ENCODE measurements at places on chromosomes 5 and 9.

GRCh38 chr9:30967476-30967875 is 1417.0 kb upstream of the ACO1 start:
- no peak for DNase-seq

DNA sequence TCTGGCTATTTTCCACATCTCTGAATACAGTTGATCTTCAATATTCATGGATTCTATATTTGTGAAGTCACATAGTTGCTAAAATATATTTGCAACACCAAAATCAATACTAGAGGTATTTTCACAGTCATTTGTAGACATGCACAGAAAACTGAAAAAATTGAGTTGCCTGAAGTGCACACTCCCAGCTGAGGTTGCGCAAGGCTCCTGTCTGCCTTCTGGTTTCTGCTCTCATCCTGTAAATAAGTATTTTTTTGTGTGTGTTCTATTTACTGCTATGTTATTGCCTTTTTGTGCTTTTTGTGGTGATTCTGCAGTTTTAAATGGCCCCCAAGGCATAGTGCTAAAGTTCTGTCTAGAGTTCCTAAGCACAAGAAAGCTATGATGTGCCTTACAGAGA is 371.1 kb upstream of the GRAMD2B start:
- DNase-seq, result peak; percentile 6

DNA sequence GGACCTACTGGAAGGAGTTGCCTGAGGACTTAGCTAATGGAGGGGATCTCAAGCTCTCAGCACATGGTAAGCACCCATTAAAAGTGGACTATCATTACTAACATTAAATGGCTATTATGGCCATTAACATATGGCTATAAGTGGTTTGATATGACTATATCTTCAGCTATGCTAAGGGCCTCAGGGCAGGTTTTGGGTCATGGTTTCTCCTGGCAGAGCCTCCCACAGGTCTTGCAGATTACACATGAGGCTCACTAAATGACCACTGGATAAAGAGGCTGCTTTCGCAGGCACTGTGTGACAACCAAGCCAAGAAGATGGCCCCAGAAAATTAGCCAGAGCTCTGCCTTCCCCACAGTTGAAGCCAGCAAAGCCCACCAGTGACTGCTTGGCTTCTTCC is 15.4 kb downstream of the CCNJL start:
- DNase-seq, result no peak

GRCh38 chr9:93237540-93237939 is 53.6 kb downstream of the WNK2 start:
- DNase-seq, result no peak

- no peak for DNase-seq
Observed at GRCh38 chr9:128297221-128297773, 21.2 kb downstream of the SWI5 start.

- no peak for DNase-seq
Observed at GRCh38 chr5:135644816-135645215, 66.0 kb upstream of the CXCL14 start.

DNA sequence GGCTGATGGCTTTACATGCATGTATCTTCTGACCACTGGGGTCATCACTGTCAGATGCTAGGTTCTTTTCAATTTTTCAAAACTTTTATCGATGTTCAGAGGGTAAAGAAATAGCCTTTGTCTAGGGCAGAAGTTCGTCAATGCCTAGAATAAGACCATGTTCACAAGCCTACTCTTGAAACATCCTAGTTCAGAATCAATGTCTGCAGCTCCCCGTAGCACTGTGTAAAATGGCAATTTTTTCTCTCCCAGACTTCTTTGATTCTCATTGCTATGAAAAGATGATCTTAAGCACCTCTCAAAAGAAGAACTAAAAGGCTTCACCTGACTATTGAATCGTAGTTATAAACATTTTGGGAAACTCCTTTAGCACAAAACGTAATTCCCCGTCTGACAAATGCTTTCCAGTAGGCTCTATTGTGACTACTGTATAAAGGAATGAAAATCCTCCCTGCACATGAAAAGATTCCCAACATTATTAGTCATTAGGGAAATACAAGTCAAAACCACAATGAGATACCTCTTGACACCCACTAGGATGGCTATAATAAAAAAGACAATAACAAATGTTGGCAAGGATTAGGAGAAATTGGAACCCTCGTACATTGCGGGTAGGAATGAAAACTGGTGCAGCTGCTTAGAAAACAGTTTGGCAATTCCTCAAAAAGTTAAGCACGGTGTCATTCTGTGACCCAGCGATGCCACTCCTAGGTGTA is 263.5 kb downstream of the ARHGAP26 start:
- peak; percentile 87 for DNase-seq

- DNase-seq, result no peak
Observed at GRCh38 chr5:107478068-107478641, 192.6 kb downstream of the EFNA5 start.

DNA sequence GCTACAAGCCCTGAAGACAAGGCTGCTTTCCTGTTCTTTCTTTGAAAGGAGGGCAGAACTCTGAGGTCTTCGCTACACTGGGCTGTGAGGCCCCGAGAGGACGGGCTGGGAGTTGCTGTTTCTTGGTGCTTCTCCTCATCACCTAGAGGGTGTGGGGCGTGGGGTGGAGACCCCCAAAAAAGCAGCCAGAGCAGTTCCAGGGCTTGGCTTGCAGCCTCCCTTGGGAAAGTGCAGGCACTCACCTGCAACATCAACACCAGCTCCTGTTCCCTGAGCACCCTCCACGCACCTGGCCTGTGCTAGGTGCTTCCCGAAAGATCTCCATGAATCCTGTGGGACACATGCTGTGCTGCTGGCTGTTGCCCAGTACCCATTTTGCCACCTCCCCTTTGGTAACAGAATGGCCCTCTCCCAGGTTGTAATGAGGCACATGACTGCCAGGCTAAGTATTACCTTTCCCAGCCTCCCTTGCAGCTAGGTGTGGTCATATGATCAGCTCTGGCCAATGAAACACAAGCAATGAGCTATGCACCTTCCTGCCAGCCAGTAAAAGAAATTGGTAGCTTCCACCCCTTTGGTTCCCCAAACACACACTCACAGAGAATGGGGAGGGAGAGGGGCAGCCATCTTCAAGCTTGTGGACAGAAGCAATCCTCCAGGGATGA is 146.0 kb downstream of the C9orf50 start:
- no peak for DNase-seq

GRCh38 chr5:110377943-110378342 is 348.5 kb downstream of the TMEM232 start:
- DNase-seq, result peak; percentile 44

DNA sequence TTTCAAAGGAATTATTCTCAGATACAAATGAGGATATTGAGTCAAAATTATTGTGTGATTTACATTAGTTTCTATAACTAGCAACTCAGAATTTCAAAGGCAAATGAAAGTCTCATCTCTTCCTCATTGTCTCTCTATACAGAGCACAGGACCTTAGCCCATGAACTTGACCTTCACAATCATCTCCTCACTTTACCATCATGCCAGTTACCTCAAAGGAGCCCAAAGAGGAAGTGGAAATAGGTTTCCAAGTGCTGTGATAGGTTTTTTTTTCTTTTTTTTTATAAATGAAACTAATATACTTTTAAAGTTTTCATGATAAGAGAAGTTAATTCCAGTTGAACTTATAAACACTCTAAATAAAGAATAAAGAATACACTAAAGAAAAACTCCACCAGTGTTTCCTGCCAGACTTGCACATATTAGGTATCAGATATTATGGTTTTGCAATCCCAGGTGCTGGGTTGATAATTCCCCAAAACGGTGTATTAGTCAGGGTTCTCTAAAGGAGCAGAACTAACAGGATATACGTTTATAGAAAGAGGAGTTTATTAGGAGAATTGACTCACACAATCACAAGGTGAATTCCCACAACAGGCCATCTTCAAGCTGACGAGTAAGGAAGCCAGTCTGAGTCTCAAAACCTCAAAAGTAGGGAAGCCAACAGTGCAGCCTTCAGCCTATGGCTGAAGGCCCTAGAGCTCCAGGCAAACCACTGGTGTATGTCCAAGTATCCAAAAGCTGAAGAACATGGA is 50.1 kb upstream of the ADAMTS16 start:
- no peak for DNase-seq

DNA sequence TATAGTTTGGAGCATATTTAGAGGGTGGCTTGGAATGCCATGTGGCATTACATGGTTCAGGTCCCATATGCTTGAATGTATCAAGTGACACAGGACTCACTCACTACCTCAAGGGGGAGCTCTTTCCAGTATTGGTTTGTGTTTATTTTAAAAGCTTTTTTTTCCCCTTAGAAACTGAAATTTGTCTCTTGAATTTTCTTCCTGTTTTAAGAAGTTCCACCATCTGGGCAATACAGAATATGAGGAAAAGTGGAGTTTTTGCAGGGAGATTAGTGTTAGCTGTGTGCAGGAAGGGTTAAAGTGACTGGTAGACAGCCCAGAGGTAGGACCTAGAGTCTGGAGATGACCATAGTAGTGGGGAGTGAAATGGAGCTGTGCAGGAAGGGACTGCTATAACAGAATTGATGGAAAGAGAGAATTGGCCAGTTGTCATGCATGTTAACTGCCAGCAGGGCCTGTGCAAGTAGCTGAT is 36.6 kb downstream of the CTNNA1 start:
- peak; percentile 43 for DNase-seq

Measured in iris pigment epithelial cell (primary cell).